Iris pigment epithelial cell (primary cell): ENCODE measurements at places on chromosomes 11 and 22.

GRCh38 chr22:41094041-41094593 lies 1.7 kb downstream of the EP300 start:
- DNase-seq = peak; percentile 49

- no peak for DNase-seq
These were observed 11.7 kb upstream of the ANKRD42 start for GRCh38 chr11:83181815-83182214.

DNA sequence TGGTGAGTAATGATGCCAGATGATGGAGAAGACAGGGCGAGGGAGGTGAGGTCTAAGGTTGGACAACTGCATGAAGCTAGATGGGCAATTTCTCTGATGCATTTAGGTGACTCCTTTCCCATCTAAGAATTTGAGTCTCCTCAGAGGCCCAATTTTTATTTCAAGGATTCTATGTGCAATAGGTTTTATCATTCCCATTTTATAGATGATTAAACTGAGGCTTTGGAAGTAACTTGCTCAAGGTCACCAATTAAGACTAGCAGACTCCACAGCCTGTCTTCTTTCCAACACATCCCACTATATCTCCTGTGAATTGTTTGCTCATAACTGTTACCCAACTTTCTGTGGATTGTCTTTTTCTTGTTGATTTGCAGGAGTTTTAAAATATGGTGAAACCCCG lies 28.5 kb downstream of the DSCAML1 start:
- no peak for DNase-seq

DNA sequence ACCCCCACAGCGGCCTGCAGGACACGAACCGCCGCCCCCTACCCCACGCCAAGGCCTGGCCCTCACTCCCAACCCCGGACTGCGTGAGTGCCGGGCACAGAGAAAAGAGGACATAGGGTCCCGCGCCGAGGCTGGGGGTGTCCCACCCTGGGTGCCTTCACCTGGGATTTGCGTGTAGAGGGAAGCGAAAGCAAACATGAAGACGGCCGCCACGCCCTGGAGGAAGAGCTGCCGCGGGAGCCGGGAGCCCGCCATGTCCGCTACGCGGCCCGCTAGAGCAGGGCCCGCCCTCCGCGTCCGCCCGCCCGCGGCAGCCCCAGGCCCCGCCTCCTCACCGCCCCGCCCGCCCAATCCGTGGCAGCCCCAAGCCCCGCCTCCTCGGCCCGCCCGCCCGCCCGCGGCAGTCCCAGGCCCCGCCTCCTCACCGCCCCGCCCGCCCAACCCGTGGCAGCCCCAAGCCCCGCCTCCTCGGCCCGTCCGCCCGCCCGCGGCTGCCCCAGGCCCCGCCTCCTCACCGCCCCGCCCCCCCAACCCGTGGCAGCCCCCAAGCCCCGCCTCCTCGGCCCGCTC lies at the start of gene LMF2:
Gene LMF2, minus strand, starts transcription at position 282 of the 570 bp plus-strand sequence. Its CDS starts 27 bp downstream, at position 255.
- DNase-seq = no peak

DNA sequence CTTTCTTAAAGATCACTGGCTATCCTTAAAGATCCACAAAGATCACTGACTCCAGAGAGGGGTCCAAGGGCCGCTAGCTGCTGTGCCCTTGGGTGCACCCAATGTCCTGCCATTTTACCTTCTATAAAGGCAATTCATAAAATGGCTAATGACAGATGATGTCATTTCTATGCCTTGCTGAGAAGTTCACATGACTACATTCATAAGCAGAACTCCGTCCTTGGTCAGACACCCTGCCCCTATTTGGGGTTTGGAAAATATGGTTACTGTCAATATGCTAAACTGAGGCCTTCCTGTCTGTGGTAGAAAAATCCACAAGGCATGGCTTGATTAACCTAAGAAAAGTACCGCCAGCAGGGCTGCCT lies 60.9 kb upstream of the BMAL1 start:
- DNase-seq = no peak

DNA sequence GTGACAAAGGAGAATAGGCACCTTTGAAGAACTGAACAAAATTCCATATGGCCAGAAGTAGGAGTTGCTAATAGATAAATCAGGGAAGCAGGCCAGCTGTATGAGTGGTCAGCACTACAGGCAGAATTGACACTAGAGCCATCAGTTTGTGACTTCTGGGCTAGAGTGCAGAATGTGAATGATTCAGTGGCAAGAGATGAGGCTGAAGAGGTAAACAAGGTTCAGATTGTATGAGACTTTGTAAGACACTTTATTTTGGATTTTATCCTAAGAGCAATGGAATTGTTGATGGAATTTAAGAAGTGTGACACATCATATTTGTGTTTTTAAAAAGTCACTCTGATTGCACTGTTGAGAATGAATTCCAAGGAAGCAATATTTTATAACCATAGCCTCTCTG lies 12.9 kb downstream of the BIRC3 start:
- no peak for DNase-seq

DNA sequence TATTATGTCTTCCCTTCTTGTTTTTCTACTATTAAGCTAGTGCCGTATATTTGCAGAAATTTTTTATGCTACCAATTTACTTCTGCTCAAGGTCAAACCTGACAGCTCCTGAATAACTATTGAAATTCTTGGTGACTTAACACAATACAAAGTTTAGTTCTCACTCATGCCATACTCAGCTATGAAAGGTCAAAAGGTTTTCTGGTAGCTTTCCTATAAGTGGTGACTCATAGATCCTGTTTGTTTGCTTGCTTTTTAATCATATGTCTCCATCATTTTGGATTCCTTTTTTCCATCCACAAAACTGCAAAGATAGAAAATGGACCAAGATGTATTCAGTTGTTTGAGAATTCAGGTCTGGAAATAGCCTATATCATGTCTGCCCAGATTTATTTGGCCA lies 855.8 kb upstream of the LRRC4C start:
- no peak for DNase-seq

DNA sequence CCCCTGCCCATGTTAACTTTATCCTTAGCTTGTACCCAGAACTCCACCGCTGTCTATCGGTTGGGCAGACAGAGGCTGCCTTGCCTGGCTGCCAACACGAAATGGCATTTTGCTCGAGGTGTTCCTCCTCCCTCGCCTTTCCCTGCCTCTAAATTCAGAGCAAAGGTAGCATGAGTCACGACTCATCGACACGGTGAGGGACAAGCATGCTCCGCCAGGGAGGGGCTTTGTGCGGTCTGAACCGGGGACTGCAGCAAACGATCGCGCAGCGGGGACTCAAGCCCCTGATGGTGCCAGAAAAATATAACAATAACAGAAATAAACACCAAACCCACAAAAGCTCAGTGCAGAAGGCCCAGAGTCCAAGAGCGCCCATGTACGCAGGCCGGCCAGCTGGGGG lies 52.3 kb downstream of the RTL6 start:
- DNase-seq = no peak

DNA sequence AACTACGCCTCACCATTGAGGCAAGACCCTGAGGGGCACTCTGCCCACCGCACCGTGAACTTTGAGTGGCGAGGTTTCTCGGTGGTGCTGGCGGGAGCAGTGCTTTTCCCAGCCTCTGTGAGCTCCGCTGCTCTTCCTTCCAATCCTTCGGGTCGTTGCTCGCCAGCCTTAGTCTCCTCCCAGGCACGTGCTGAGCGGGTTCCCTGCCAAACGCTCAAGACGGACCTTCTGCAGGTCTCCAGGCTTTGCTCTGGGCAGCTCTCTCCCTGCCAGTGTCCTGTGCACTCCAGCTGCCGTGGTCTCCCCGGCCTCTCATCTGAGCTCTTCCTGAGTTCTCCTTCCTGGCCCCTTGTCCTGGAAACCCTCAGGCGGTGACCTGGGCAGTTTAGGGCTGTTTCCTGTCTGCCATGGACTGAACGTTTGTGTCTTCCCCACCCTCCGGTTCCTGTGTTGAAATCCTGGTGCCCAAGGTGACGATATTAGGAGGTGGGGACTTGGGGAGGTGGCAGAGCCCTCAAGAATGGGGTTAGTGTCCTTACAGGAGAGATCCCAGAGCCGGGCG lies 11.2 kb upstream of the MUC6 start:
- DNase-seq = no peak

DNA sequence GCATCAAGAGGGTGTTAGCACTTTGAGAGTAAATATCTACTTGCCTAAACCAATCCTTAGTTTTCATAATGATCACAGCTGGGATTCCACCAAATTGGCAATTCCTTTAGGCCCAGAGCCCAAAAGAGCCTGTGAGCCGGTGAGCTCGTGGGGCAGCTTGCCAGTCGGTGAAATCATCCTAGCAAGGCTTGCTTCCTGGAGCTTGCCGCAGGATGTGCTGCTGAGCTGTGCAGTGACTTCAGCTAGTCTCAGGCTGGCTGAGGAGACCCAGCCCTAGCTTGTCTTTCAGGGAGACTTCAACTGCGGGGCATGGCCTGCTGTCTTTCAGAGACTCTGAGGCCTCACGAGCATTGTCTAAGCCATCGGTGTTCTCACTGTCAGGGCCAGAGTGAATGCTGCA lies 73.6 kb upstream of the SUSD2 start:
- peak; percentile 84 for DNase-seq

DNA sequence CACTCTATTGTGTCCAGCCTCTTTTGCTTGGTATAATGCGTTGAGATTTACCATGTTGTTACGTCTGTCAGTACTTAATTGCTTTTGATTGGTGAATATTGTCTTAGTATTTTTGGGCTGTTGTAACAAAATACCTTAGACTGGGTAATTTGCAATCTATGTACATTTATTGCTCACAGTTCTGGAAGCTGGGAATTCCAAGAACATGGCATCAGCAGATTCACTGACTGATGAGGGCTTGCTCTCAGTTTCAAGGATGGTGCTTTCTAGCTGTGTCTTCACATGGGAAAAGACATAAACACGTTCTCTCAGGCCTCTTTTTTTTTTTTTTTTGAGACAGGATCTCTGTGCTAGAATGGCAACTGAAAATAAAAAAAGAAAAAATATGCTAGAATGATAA lies 46.7 kb upstream of the INCENP start:
- DNase-seq = no peak

- peak; percentile 66 for DNase-seq
These were observed 81.7 kb upstream of the PRR5 start for GRCh38 chr22:44620129-44620840.

DNA sequence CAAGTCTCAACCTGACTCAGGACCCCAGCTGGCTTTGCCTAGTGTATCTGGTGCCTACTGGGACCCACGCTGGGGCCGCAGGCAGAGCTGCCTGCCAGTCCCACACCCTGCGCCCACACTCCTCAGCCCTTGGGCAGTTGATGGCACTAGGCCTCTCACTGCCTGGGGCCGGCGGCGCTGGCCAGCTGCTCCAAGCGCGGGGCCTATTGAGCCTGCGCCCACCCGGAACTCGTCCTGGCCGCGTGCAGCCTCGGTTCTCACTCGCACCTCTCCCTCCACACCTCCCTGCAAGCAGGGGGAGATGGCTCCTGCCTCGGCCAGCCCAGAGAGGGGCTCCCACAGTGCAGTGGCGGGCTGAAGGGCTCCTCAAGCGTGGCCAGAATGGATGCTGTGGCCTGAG lies 908.5 kb upstream of the CCDC90B start:
- no peak for DNase-seq

DNA sequence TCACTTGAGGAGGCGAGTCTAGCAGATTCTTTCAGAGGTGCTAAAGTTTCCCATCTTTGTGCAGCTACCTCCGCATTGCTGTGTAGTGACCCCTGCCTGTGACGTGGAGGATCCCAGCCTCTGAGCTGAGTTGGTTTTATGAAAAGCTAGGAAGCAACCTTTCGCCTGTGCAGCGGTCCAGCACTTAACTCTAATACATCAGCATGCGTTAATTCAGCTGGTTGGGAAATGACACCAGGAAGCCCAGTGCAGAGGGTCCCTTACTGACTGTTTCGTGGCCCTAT lies 8.9 kb upstream of the SAMM50 start:
- DNase-seq = no peak

DNA sequence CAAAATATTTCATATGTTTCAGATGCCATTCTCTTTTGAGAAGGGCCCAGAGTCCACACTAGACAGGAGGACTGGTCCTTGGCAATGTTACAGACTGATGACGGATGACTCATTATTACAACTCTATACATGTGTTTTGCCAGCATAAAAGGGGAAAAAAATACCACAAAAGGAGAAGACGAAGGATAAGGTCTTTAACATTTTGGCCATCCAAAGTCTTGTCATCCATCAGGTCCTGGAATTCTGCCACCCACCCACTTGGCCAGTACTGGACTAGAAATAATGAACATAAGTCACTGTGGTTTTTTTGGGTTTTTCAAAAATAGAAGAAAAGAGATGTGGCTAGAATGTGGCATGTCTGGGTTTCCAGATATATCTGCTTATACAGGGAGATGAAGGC lies 57.7 kb upstream of the BDNF start:
- DNase-seq = peak; percentile 76

DNA sequence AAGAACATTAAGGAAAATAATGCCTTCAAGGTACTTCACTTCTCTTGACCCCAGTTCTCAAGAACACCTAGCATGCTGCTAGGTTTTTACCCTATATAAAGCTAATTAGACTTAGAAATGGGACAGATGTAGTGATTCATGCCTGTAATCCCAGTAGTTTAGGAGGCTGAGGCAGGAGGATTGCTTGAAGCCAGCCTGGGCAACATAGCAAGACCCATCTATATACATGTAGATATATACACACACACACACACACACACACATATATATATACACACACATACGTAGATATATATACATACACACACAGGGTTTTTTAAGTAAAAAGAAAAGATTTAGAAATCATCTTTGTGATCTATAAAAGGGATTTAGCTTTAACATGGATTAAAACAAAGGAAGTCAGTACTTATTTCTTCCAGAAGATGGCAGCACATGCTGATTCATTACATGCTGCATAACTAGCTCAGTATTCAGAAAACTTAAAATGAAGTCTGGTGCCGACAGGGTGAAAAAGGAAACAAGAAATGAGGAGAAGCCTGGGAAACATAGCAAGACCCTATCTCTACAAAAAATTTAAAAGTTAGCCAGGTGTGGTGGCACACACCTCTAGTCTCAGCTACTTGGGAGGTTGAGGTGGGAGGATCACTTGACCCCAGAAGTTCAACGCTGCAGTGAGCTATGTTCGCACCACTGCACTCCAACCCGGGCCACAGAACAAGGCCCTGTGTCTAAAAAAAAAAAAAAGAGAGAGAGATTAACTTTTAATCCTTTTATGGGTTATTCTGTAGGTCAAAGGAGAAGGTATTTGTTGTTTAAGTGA lies 28.5 kb upstream of the RBX1 start:
- peak; percentile 70 for DNase-seq

DNA sequence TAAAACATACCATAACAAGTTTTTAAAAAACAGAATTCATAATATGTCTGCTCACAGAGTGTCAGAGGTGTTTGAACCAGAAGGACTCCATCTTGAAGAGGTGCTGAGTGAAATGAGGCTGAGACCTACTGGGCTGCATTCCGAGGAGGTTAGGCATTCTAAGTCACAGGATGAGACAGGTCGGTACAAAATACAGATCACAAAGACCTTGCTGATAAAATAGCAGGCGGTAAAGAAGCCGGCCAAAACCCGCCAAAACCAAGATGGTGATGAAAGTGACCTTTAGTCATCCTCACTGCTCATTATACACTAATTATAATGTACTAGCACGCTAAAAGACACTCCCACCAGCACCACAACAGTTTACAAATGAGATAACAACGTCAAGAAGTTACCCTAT lies 116.4 kb downstream of the ARHGAP32 start:
- DNase-seq = no peak

- DNase-seq = no peak
These were observed 161.2 kb downstream of the CTTN start for GRCh38 chr11:70559516-70559915.

- DNase-seq = peak; percentile 79
These were observed 20.8 kb upstream of the ZBED5 start for GRCh38 chr11:10878408-10879214.
